ENCODE measurements at places on chromosomes 6 and 20.

GRCh38 chr6:110944681-110945151, 13.8 kb upstream of the GTF3C6 start:
- no peak for DNase-seq

DNA sequence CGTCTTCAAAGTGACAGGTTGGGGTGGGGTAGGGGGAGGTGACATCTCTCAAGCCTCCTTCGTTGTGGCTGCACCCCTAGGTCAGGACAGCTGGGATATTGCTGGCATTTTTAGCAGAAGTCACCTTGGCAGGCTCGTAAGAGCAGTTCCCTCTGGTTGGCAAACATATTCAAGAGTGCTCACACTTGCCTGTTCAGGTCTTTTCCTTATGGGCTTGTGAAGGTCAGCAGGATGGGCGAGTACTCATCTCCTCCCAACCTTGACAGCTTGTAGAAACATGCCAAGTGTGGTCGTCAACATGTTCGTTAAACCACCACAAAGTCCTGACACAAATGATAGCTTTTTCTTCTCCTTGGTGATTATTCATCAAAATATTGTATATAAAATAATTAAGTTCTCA, 113.6 kb downstream of the HDGFL1 start:
- no peak for DNase-seq

DNA sequence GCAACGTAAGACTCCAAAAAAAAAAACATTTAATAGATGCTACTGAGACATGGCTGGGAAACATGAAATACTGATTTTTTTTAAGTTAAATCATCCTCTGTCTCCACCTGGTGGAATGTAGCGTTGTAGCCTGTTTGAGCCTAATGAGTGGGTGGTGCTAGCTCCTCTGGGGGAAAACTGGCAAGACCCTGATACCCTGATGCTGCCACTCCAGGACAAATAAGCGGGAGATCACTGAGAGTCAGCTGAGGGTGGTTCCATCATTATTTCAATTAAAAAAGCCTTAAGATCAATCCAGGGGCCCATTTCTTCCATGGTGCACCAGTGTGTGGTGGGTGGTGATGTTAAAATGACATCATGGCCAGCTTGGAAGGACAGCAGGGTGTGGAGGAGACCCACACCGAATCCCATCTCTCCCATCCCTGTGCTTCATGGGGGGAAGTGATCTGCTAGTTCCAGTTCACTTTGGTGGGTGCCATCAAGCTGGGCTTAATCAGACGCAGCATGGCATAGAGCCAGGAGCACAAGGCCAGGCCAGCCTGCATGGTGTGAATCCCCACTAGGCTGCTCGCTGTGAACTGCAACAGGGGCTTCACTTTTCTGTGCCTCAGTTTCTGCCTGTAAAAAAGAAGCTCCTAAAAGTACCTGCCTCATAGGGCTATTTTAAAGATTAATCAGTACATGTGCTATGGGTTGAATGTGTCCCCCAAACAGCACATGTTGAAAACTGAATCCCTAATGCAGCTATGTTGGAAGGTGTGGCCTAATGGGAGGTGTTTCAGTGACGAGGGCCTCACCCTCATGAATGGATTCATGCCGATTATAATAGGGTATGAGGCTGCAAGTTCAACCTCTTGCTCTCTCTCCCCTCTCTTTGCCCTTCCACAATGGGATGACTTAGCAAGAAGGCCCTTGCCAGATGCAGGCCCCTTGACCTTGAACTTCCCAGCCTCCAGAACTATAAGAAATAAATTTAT, 13.0 kb upstream of the MRPS10 start:
- no peak for DNase-seq

DNA sequence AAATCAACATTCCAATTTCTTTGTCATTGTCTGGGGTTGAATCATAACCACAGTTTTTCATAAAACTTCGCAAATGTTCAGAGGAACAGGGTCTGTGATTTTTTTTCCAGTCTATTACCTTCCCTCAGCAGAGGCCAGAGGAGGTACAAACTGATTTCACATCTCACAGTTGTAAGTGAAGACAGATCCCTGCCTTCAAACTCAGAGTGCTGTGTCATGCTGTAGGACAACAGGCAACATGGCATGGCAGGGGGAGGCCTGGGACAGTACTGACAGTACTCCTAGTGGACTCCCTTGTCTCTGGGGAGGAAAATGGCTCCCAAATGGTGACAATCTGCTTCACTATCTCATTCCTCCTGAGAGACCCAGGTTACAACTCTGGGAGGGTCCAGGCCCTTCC, 308.6 kb downstream of the CDC5L start:
- DNase-seq, result no peak

GRCh38 chr20:44181611-44182010, 5.4 kb downstream of the JPH2 start:
- no peak for DNase-seq

DNA sequence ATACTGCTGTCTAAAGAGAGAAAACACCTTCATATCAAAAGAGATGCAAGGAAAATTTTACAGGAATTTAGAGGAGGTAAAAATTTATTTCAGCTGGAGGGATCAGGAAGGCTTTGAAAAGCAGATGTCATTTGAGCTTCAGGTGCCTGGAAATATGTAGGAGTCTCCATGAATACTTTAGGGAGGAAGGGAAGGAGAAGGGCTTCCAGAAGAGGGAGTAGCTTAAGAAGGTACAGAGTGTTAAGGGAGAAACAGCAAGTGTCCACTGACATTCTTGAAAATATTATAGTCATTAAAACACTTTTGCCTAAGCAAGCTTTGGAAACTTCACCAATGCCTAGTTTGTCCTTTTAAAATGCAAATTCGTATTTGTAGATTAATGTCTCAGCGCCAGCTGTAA, 27.2 kb downstream of the L3MBTL3 start:
- DNase-seq, result no peak

DNA sequence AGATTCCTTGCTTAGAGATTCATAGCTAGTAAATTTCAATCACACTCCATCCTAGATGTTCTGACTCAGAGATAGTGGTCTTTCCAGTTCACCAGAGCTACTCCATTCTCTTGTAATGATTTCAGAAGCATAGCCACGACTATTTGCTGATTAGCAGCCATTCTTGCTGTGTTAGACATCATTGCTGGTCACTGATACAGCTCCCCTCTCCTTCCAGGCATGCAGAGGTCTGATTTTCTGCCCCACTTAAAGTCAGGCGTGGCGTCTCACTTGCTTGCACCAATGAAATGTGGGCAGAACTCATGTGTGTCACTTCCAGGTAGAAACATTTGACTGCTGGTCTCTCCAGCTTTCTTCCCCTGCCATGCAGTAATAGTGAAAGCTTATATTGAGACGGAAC, 168.9 kb upstream of the JARID2 start:
- DNase-seq, result no peak

- no peak for DNase-seq
These were observed 415.5 kb upstream of the OPRM1 start for GRCh38 chr6:153623496-153623895.

- no peak for DNase-seq
These were observed at the start of gene PTCHD4 for GRCh38 chr6:48111143-48111506. TSS of gene PTCHD4 (minus strand) at chr6:48111197. CDS start at chr6:48068957, 42,240 bp downstream.

GRCh38 chr6:121932076-121932991, 467.1 kb upstream of the HSF2 start:
- DNase-seq, result no peak

DNA sequence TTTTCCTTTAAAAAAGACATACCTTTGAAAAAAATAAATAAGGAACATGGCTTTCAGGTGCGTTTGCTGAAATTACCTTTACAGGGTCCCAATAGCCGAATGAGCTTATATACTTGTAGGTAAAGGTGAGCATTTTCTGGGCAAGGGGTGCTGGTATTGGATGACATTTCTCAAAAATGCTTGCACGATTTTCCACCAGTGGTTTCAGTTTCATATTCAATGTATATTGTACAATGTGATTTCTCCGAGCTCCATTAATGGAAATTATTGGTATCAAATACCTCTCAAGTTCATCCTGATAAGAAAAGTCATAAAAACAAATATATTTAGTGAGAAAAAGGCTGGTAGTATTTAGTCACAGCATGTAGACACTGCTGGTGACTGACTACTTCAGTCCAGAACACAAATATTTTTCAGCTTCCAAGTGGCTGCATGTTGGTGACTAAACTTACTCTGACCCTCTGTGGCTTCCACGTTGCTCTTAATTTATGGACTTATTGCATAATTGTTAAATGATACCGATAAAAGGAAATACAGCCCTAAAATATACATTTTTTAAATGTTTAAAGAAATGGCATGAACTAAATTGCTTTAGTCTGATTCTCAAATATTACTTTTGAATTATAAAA, 32.9 kb upstream of the ZBTB24 start:
- no peak for DNase-seq

- DNase-seq, result no peak
These were observed 72.3 kb downstream of the CDYL start for GRCh38 chr6:4848382-4849068.

DNA sequence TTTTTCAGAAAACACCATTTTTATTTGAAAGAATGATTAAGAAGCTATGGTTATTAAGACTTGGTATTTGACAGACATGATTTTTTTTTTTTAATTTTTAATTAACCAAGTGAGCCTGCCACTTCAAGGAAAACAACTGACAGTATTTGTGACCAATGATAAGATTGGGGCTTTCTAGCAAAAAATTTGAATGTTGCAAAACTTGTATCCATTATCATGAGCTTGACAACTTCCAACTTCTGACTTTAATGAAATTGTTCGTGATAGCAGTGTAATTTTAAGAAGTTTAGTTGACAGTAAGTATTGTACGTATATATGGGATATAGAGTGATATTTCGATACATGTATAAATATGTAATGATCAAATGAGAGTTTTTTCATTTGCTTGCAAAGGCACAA, 21.6 kb upstream of the POM121L2 start:
- DNase-seq, result no peak

DNA sequence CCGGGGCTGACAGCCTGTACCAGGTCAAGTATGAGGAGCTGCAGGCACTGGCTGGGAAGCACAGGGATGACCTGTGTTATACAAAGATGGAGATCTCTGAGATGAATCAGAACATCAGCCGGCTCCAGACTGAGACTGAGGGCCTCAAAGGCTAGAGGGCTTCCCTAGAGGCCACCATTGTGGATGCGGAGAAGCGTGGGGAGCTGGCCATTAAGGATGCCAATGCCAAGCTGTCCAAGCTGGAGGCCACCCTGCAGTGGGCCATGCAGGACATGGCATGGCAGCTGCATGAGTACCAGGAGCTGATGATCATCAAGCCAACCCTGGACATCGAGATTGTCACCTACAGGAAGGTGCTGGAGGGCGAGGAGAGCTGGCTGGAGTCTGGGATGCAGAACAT, 46.8 kb downstream of the KIAA0319 start:
- no peak for DNase-seq

GRCh38 chr20:61960836-61961235, 104.8 kb downstream of the TAF4 start:
- DNase-seq, result no peak

DNA sequence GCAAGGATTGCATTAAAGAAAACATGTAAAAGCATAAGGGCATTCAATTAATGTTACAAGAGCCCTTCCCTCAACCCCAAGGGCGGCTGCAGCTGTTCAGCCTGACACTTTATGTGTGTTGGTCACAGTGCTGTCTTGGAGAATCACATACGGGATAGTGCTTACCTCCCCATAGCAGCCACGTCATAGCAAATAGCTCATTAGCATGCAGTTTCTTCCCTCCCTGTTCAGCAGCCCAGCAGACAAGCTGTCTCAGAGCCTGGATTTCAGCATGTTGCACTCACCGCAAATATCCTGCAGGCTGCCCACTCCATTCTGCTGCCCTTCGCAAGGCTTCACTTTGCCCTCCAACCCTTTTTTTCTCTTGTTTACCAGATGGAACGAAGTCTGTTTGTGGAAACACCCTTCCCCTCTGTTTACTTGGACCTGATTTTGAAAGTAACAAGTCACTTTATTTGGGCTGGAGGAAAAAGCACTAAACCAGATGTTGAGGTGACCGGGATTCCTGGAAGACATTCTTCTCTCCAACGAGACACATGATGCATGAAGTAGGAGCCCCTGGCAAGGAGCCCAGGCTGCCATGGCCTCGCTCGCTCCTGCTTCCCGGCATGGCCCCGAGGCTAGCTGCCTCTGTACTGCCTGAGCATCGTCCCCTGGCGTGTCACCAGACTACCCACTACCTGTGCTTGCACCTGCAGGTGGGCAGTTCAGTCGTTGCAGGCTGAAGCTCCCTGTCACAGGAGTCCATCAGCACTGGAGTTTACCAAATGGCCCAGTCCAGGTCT, 151.6 kb upstream of the GMDS start:
- no peak for DNase-seq

- no peak for DNase-seq
These were observed 514.0 kb upstream of the BTBD3 start for GRCh38 chr20:11403711-11404110.

GRCh38 chr6:77180326-77180725, 283.0 kb downstream of the HTR1B start:
- no peak for DNase-seq

DNA sequence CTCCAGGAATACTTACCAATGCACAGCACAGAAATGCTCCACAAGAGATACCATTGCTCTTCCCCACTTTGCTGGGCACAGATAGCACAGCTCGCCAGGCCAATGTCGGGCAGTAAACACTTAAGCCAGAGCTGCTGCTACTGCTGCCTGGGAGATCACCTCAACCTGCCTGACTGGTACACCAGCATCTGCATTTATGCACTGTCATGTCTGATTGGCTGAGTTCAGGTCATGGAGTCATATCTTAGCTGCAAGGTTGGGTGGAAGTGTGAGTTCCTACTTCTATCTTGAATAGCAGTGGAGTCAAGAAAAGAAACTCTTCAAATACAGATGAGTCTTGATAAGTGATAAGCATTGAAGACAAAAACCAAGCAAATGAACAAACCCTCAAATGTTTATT, 10.9 kb upstream of the ADGRF4 start:
- no peak for DNase-seq

GRCh38 chr20:3820901-3821727, 767 bp downstream of the AP5S1 start:
- no peak for DNase-seq

- no peak for DNase-seq
These were observed 253.0 kb downstream of the NKAIN2 start for GRCh38 chr6:124056407-124057334.

- DNase-seq, result no peak
These were observed 87.8 kb upstream of the EXOC2 start for GRCh38 chr6:780706-781105.

- DNase-seq, result no peak
These were observed 168.1 kb downstream of the NFATC2 start for GRCh38 chr20:51374456-51374830.
